ENCODE measurements at places on chromosomes 13 and 19.

GRCh38 chr13:24661713-24662112, 18.5 kb upstream of the ATP12A start:
- DNase-seq, result no peak

- DNase-seq, result no peak
These were observed 49.3 kb downstream of the COL4A2 start for GRCh38 chr13:110356362-110356761.

- DNase-seq, result no peak
These were observed 24.0 kb upstream of the SCEL start for GRCh38 chr13:77511552-77511951.

DNA sequence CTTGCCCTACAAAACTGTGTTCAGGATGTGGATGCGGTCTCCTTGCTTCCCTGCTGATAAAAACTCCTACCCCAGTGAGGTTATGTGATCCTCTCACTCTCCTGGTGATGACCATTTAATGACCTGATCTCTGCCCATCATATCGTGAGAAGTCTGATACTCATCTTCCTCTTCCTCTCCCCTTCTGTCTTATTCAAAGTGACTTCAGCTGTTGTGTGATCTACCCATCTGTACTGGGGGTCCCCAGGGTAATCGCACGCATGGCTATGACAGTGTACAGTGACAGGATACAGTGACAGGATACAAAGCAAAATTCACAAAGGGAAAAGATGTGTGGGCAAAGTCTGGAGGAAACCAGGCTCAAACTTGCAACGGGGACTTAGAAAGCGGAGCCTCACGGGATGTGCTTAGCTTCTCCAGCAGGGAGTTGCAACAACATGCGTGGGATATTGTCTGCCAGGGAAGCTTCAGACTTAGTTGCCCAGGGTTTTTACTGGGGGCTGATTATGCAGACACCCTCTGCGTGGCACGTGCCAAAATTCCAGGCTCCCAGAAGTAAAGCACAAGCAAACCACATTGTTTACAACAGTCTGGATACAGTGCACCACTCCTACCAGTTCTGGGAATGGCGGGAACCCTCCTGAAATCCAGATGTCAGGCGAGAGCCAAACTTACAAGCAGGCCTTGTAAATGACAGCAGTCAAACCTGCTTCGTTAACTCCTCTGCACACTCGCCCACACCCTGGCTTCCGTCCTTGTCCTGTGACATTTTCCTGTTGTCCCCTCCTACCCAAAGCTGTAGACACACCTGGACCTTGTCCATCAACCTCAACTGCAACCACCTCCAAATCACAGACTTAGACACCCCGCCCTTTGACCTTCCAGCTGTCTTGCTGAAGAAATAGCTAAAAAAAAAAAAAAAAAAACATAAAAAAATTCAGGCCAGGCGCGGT, 18.0 kb upstream of the GARRE1 start:
- no peak for DNase-seq

DNA sequence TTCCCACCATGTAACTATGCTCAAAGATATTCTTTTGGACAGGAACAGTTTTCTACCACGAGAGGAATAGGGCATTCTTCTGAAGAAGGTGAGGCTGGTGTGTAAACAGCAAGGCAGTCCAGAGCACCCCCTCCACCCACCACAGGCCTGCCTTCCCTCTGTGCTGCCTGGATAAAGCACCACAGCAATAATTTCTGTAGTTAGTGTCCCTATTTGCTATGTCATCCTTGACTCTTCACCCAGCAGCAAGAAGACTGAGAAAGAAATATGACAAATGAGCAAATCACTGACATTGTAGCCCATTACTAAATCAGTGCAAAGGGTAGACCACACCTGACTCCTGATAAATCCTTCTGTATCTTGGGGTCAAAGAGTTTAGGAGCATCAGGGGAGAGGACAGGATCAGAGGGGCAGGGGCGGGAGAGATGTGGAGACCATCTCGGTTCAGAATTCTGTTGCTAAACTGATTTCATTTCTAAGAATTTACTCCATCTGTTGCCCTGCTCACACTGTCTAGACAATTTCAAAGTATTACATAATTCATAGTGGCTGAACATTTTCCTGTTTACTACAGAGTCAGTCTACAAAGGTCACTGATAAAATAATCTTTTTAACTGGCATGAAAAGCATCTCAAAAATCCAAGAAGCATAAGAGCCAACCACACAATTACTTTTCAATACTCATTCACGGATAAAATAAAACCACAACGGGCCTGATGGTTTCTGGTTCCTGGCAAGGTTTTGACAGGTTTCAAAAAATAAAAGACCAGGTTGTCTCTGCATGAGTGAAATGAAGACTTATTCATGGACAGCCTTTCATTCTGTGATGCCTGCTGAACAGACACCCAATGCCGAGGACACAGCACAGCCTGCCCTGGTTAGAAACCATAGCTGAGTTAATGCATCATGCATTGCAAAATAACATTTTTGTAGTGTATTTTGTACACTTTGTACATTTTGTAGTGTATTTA, 88.4 kb upstream of the IRS2 start:
- no peak for DNase-seq

DNA sequence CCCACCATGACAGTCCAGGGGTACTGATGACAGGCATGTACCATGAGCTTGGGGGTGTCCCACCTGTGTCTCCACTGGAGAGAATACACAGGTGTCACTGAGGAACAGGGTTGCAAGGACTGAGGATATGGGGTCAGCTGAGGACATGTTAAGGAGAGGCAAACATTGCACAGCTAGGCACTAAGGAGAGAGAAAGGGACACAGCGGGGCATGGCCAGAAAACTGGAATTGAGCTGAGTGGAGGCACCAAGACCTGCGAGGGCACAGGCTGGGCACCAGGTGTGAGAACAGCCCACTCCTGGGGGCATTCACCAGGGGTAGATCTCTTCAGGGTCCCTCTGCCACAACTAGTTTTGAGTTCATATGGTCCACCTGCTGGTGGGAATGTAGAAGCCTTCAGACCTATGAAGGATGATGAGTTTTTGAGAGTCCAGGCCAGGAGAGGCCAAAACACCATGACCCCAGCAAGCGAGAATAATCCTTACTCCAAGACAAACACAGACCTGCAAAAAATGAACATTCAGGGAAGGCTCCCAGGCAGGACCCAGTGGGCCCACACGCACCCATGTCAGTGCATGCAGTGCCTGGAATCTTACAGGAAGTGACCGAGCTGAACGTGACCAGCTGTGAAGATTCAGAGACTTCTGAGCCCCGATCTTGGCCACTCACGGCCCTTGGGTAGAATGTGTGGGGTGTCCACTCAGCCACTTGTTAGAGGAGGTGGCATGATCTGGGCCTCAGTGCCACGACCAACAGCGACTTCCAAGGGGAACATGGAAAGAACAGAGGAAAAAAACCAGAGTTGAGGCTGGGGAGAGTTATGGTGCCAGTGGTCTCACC, 1.4 kb upstream of the ZNF584 start:
- DNase-seq, result no peak

DNA sequence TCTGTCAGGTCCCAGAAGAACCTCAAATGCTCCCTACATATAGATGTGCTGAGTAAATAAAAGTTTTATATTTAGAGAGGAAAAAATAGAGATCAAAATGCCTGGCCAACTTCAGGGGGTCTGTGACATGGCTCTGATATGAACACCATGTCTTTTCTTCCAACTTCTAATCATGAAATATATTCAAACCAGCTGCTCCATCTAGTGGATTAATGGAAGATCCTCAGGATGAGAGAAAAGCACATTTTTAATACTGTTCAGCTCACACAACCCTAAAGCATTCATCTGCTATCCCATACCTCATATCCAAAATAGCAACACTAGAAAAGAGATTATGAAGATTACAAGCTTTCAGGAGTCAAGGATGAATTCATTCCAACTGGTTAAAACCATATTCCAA, 56.0 kb upstream of the DOCK9 start:
- DNase-seq, result no peak

- DNase-seq, result no peak
These were observed 116.9 kb downstream of the SIPA1L3 start for GRCh38 chr19:38023671-38024541.

DNA sequence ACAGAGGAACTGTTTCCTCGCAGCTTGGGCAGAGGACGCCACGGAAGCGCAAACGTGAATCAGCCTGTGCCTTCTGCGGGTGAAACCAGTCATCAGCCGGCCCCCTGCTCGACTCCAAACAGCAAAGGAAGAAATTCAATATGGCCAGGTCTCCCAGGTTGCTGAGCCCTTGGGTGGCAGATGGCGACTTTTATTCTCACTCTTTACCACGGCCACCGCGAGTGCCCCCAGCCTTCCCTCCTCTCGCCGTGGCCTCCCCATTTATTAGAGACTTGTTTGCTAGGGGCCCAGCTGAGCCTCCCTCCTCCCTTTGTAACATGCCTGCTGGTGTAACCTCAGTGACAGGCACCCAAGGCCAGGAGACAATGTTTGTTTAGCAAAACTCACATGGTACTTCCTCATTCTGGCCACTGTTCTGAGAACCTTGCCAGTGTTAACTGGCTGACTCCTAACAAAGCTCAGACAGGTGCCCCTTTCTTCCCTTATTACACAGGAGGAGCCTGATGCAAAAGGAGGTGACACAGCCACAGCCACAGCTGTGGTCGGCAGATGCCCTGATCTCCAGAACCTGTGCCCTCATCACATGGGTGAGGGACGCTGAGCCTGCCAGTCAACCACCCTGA, 5.8 kb downstream of the RAB20 start:
- no peak for DNase-seq

GRCh38 chr13:114122591-114123211, 9.7 kb downstream of the RASA3 start:
- DNase-seq, result no peak

GRCh38 chr19:44748426-44749254, at the start of gene BCL3:
TSS of gene BCL3 (plus strand) at chr19:44748708. CDS start at chr19:44748791, 83 bp downstream.
- peak; percentile 27 for DNase-seq

DNA sequence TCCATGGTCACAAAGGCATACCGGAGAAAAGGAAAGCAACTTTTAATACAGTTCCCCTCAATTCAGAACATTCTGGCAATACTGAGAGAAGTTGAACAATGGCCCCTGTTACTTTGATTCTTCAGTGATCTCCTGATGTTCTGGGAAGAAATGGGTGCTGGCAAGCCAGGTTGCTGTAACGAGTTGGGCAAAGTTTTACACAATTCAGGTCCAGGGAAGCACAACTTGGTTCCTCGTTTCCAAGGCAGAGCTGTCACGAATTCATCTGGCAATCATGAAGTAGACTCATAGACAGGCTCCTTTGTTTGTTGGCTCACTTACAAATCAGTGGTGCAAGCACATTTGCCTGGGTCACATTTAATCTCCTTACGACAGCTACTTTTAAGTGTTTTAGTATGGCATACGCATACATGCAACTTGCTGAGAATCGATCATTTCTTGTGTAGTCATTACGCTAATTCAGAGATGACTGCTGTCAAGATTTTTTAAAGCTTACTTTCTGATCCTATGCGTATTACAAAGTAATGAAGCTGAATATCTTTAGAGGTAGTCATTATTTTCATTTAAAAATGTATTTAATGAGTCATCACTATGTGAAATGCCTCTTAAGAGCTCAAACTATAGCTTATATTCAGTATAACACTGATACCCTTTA, 174.7 kb downstream of the GPC5 start:
- DNase-seq, result no peak

DNA sequence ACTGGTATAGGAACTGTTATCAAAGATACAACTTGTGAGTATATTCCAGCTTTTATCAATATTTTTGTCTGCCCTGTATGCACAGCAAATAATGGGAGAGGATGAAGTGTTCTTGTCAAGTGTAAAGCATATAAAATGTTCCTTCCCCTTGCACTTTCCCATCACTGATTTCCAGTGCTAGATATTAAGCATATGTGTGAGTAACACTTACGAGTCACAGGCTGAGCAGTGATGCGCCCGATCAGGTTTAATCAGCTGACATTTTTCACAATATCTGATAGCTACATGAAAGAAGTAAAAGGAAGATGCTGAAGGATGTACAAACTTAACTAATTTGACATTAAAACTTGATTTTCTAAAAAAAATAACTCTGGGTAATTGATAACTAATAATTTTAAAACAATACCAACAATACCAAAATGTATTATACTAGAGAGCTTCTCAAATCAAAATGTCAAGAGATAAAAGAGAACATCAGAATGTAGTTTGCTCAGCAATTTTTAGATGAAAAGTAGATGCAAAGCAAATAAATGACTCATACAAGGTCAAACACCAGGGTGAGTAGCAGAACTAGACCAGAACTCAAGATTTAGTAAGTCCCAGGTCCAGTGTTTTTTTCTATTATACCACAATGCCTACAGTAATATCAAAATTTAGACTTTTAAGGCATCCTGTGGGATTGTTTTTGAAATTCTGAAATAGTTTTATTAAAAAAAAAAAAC, 56.4 kb downstream of the ZDHHC20 start:
- no peak for DNase-seq

GRCh38 chr19:33171916-33172359, 22.2 kb upstream of the LRP3 start:
- DNase-seq, result no peak

All from activated T-cell treated with anti-CD3 and anti-CD28 coated beads for 4 hours (primary cell).